ENCODE measurements at places on chromosomes 11 and 22.
A peak's percentile ranks its signal among the peaks of the same experiment; 100 is the strongest.

- peak; percentile 67 for DNase-seq
Measured at GRCh38 chr22:32801537-32802236, at the start of gene TIMP3. Gene TIMP3 (plus strand): TSS chr22:32801705. CDS start chr22:32802002, 297 bp downstream.

DNA sequence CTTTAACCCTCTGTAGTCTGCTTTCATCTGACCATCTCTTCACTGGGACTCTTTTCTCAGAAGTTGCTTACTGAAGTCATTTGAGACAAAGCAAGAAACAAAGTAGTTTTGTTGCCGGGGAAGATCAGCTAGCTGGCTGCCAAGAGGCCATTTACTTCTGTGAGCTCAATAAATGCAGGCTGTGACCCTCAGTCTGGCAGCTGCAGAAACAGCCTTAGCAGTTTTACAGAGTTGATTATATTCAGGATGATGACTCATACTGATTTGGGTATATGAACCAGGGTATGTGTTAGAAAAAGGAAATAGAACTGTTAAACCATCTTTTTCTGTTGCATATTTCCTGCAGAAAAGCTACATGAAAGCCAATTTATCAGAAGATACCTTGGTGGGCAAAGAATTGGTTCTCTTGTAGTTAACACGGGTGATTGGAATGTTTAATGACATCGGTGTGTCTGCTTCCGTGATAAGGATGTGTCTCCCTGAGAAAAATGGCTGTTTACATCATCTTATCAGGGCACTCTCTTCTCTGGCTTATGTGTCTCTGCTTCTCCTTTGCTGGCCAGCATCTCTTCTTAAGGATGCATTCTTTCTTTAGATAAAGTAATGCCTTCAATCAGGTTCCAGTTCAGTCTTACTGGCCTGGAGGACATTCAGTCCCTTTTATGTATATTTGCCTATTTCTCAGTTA is 18.5 kb downstream of the FIBIN start:
- DNase-seq = no peak

DNA sequence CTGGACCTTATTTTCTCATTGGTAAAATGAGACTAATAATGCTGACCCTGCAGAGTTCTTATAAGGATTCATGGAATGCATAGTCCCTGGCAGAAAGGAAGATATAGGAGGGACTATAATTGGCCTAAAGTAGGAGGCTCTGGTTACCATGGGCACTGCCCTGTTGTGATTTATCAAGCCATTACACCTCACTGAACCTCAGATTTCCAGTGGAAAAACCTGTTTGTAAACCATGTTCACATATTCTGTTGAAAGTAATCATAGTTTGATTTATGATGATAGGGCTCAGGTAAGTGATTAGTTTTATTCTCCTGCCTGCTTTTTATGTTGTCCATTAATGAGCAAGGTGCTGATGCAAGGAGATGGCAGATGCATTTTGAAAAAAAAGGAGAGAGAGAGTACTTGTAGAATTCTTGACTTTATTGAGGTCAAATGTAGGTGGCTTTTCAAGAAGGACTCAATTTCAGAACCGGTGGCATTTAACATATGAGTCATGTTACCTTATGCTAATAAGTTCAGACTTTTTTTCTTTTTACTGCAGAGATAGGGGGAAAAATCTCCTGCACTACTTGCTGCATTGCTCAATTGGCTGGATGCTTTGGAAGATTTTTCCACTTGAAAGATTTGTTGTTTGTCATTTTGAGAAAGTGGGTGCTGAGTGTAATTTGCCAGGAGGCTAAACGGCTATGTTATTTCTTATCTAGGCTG is 14.6 kb downstream of the NF2 start:
- no peak for DNase-seq

- DNase-seq = no peak
Measured at GRCh38 chr22:36491155-36491554, 9.7 kb upstream of the TXN2 start.

GRCh38 chr11:7050191-7050590 is 29.9 kb downstream of the NLRP14 start:
- no peak for DNase-seq

All from neural crest cell (in vitro differentiated cells).